ENCODE measurements at places on chromosomes 2 and 18.

DNA sequence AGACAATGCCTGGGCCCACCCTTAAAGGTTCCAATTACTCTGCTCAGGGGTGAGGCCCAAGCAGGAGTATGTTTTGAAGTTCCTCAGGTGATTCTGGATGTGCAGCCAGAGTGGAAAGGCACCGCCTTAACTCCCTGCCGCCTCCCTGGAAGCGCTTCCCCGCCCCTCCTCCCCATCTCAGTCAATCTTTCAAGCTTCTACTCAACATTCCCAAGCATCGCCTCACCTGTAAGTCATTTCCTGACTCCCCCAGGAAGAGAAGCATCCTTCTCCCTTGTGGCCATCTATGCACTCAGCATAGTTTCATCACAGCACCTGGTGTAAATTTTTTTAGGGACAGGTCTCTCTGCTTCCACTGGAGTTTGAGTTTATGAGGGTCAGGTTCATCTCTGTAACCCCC, 67.5 kb downstream of the MYL12B start:
- no peak for DNase-seq

DNA sequence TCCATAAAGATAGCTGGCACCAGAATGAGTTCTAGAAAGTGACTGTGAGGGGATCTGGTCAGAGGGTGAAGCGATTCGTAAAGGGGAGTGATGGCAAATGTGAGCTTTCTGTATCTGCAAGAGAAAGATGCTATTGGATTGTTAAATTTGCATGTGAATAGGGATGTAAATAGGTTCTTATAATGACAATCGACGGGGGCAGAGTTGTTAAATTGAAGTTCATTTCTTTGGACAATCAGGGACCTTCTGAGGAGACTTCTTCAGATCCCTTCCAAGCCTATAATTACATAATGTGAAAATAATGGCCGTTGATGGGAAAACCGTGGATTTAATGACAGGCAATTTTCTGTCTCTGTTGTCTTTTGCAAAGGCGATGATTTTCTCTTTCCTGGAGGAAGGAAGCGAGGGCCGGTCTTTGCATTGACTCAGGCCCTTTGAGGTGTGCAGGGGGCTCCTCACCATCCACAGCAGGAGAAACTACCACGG, 52.2 kb upstream of the TMEM18 start:
- no peak for DNase-seq

- no peak for DNase-seq
These were observed 1028.4 kb upstream of the PIK3C3 start for GRCh38 chr18:40926679-40927078.

DNA sequence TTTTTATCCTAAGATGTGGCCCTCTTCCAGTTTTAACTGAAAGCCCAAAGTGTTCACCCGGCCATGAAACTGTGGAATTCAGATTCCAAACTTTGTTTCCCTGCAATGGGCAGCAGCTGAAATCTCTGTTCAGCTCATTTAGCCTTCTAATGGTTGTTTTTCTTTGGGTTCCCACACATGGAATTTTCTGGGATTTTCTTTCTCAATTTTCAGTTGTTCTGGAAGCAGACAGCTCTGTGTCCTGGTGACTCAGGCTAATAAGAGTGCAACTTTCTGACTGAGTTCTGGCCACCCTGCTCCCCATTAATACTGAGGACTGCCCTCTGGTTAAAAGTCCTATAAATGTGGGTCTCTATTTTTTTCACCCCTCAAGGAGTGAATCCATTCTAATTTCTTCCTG, 78.5 kb downstream of the PMS1 start:
- DNase-seq: no peak

DNA sequence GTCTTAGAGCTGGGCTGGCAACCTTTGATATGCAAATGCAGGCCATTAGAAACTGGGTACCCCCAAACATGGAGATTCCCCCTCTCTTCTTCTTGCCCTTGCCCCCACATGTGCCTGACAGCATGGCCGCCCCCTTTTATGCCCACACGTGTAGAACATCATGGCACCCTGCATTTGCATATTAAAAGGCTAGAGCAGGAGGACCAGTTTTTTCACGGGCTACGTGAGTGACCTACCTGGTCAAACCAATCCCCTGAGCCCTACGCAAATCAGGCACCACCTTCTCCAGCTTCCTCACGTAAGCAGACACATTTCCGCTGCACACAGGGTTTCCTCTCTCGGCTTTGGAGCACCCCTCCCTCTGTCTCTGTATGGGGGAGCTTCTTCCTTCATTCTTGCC, 110.9 kb upstream of the COPS8 start:
- DNase-seq: no peak

GRCh38 chr2:122754561-122754960, 999.1 kb downstream of the TSN start:
- DNase-seq: no peak

DNA sequence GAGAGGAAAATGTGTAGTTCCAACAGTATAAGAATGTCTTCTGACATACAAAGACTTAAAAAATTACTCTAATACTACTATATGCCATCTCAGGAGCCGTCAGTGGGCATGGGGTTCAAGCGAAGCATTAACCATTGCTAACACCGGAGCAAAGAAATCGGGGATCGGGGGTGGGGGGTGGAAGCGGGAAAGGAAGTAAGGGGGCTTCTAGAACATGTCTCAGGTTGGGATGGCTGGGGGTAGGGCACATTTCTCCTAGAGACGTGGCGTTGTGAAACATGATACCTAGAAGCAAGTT, 702 bp downstream of the LMAN1 start:
- DNase-seq: no peak

DNA sequence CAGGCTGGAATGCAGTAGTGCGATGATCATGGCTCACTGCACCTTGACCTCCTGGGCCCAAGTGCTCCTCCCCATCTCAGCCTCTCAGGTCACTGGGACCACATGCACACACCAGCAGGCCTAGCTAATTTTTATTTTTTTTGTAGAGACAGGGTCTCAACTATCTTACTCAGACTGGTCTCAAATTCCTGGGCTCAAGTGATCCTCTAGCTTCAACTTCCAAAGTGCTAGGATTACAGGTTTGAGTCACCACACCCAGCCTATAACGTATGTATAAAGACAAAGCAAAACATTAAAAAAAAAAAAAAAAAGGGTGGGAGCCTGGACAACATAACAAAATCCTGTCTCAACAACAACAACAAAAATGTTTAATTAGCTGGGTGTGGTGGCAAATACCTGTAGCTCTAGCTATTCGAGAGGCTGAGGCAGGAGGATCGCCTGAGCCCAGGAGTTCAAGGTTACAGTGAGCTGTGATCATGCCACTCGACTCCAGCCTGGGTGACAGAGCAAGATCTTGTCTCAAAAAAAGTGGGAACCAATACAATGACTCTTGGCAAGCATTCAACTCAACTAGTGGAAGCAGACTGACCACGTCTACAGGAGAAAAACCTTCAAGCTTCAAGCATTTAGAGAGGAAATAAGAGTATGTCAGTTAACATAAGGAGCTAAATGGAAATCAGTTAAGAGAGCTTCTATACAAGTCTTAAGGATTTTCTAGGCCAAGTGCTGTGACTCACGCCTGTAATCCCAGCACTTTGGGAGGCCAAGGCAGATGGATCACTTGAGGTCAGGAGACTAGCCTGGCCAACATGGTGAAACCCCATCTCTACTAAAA, 2.6 kb downstream of the GTF3C2 start:
- no peak for DNase-seq

GRCh38 chr18:79914614-79915160, 36.8 kb downstream of the SLC66A2 start:
- DNase-seq: no peak

- DNase-seq: no peak
These were observed 17.4 kb upstream of the LMAN1 start for GRCh38 chr18:59376351-59376935.

GRCh38 chr18:25880441-25880840, 210.0 kb downstream of the SS18 start:
- no peak for DNase-seq

DNA sequence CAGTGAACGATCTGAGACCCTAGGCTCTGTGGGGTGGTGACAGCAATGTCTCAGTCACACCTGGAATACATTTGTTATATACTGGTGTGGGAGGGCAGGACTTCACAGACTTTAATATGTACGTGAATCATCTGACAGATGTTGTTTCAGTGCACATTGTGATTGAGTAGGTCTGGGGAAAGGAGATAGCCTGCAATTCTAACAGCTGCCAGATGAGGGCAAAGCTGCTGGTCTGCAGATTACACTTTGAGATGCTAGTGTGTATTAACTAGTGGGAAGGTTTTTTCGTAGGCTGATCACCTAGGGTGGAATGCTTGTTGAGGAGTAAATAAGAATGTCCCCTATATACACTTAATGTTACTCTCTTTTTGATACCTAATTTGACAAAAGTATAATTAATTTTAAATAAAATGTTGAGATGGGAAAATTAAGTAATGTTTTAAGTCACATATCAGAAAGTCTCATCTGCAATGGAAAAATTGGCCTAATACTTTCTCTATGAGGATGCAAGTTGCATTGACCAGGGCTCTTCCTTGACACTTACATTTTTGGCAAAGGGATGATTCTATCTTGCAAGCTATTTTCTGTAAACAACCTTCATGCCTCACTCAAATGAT, 496.9 kb upstream of the HNMT start:
- DNase-seq: no peak

GRCh38 chr2:213252206-213252605, 32.1 kb upstream of the SPAG16 start:
- DNase-seq: no peak

DNA sequence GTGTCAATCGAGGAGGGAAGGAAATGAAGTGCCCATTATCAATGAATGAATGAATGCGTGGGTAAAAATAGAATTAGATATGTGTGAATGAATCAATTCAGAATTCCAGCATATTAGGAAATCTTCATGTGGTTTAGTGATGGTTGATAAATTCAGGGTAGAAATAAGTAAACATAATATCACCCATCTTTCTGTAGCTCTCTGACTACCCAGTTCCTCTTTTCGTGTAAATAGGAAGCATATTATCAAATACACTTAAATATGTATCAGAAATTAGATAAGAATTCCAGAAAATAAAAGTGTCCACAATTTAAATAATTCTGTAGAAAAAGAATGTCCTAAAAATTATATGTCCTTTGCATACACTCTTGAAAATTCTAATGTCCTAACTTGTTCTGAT, 552.9 kb upstream of the LRATD1 start:
- no peak for DNase-seq

DNA sequence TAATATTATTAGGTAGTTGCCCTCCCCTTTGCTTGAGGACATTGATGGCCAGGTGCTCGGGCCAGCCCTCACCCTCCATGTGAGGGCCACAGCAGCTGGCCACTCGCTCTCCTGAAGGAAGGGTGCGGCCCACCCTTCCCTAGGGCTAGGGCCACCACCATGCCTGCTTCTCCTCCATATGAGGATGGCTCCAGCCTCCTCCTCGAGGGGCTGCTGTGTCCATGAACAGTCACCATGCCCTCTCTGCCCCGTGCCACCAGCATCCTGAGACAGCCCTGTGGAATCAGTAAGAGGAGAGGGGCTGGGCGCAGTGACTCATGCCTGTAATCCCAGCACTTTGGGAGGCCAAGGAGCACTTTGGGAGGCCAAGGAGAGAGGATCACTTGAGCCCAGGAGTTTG, 2.4 kb downstream of the GPR17 start:
- no peak for DNase-seq

GRCh38 chr2:57869758-57870344, 176.8 kb upstream of the VRK2 start:
- DNase-seq: no peak

DNA sequence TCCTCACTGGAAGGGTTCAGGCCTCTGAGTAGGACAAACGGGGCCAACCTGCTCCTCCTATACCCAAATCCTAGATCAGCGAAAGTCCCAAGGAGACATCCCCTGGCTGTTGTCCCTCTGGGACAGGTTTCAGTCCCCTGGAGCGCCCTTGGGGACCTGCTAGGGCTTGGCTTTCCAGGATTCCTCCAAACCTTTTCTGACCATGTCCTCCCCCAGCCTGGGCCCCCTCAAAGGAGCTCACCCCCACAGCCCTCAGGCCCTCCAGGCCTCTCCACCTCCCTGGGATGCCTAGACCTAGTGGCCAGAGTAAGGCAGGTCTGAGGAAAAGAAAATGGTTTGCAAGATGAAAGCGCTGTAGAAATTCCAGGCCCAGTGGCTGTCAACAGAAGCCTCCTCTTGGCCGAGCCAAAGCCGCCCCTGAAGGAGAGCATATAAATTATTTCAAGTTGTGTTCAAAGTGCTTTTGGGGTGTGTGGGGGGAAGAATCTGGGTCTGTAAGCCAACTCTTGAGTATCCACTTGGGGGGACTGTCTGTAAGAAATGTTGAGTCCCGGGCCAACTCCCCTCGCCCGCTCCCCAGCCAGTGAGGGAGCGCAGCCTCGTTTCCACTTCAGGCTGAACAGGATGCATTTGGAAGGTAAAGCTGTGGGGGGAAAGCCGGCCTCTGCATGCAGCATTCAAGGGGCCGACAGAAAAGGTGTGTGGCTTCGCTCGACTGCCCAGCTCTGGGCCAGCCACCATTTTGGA, 158.6 kb downstream of the DYSF start:
- DNase-seq: no peak

DNA sequence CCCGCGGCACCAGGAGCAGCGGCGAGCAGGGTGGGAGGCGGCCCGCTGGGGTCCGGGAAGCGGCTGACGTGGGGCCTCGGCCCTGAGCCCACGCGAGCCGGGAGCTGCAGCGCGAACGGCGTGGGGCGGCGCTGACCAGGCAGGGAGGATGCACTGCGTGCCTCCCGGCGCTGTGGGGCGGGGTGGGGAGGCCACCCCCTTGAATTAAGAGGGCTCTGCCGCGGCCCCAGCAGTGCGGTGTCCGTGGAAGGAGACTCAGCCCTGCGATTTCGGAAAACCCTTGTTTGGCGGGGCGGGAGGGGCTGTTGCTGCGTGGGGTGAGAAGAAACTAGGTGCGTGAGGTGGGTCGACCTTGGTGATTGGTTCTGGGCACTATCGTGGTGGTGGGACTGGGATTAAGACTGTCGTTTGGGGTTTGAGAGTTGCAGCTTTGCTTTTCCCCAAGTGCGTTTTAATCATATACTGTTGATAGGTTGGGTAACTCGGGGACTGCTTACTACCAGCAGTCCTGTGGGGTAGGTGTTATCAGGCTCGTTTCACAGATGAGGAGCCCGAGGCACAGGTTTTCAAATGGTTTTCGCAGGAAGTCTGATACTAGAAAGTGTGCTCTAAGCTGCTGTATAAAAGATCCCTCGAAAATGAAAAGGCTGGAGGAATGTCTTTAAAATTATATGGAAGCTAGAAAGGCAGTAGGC, 722 bp downstream of the ACSL3 start:
- no peak for DNase-seq

GRCh38 chr2:28652217-28652616, 99.4 kb upstream of the PPP1CB start:
- DNase-seq: no peak

- DNase-seq: no peak
These were observed 145.3 kb downstream of the PKP4 start for GRCh38 chr2:158602027-158602426.

- no peak for DNase-seq
These were observed 101.6 kb downstream of the GFPT1 start for GRCh38 chr2:69285379-69285894.

GRCh38 chr18:9530226-9531009, 55.1 kb downstream of the RALBP1 start:
- no peak for DNase-seq

- DNase-seq: no peak
These were observed 352.4 kb upstream of the ACVR2A start for GRCh38 chr2:147492471-147492870.

GRCh38 chr18:73752965-73753364, 394.7 kb downstream of the FBXO15 start:
- DNase-seq: no peak

All from smooth muscle cell of the brain vasculature (primary cell).